ENCODE measurements at places on chromosomes 12 and 14.

DNA sequence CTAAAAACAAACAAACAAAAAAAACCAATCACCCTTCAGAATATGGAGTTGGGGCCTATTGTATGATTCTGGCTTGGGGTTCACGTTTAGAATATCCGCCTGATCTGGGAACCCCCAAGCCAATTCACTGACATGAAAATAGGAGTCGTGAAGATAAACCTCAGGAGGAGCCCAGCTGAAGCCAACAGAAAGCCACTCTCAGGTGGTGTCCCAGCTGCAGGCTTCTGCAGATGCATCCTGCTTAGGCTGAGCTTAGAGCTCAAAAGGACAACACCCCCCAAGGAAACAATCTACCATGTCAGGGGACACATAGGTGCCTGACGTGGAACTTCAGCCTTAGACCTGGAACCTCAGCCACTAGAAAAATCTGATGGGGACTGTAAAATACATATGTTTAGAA, 51.9 kb downstream of the SYNE3 start:
- DNase-seq = no peak

DNA sequence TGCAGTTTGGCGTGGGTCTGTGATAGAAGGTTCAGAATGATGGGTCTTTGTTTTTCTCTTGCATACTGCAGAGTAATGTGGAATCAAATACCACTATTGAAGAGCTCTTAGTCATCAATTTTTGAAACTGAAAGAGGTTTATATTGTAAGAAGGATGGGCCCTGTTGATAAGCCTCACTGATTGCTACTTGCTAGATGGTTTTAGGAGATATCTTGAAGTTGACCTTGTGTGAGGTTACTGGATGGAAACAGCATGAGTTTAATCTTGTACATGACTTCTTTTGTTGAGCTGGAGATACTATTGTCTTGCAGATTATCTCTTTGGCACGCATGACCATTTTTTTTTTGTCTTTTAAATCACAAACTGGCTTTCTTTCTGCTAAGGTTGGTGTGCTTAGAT, 13.8 kb downstream of the BICD1 start:
- no peak for DNase-seq

- DNase-seq = no peak
Measured at GRCh38 chr14:23119363-23120327, 590 bp upstream of the CEBPE start.

- DNase-seq = no peak
Measured at GRCh38 chr12:21413369-21414277, 23.8 kb upstream of the PYROXD1 start.

DNA sequence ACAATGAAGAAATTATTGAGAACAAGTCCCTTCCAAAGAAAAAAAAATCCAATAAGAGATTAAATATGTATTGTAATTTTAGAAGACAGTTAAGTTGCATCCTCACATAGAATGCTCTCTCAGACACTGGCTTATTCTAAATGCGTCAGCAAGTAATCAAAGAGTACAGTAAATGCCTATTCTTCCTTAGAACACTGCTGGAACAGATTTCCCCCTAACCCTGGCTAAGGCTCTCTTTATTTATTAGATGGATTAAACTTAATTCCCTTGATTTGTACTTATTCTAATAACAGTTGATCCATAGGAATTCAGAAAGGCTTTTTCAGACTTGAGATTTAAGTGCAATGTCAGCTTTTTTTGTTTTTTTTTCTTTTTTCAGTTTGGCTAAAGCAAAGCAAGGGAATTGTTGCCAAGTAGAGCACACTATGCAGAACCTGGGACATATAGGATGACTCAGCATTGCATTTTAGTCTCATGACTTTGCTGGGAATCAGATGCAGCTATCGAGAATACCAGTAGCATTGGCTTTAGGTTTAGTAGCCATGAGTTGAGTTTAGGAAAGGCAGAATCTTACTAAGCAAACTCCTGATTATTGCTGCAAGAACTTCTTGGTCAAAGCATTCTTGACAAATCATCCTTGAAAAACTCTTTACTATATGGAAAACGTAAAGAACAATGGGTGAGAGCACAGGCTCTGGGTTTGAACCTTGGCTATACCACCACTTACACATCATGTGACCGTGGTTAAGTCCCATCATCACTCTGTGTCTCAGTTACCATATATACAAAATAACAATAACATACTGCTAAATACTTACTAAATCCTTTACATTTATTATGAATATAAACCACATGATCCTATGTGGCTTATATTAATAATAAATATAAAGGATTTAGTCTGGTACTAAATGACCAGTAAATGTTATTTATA, 26.7 kb downstream of the MED21 start:
- no peak for DNase-seq
